ENCODE measurements at places on chromosomes 3 and 15.

- DNase-seq: no peak
These were observed 22.9 kb downstream of the ADAMTS17 start for GRCh38 chr15:100318880-100319279.

DNA sequence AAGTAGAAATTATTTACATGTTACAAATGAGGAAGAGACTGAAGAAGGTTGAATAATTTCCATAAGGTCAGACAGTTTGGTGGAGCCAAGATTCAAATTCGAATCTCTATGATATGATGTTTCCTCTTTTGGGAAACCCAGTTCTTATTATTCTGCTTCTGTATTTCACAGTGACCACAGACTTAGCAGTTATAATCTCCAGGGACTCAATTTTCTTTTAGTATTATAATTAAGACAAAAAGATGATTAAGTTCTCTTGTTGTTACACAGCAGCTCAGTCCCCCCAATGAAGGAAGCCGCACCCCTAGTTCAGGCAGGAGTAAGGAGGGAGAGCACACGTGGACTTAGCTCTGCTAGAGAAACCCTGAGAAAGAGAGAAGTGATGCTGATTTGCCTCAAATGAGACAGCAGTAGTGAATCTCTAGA is 130.6 kb downstream of the CCNL1 start:
- DNase-seq: no peak

DNA sequence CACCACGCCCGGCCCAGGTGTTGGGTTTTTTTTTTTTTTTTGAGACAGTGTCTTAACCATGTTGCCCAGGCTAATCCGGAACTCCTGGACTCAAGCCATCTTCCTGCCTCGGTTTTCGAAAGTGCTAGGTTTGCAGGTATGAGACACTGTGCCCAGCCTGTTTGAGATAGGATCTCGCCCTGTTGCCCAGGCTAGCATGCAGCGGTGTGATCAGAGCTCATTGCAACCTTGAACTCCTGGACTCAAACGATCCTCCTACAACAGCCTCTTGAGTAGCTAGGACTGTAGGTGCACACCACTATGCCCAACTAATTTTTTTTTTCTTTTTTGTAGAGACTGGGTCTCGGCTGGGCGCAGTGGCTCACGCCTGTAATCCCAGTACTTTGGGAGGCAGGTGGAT is 20.3 kb upstream of the ITPKA start:
- no peak for DNase-seq

DNA sequence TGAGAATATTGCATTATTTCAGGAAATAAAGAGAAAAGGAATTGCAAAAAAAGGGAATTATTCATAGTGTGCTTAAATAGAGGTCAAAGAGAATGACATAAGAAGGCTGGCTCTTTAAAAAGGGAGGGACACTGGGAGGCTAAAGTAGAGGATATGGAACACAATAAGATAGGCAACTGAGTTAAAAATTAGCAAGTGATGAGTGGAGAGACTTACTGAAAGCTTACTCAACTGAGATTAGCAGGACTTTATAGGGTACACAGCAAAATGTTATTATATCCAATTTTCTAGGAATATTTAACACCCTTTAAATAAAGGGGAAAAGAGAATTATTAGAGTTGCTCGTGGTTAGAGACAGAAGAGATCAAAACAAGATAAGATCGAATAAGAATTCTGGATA is 375.2 kb downstream of the LSAMP start:
- DNase-seq: no peak

GRCh38 chr3:29690686-29691353 is 409.9 kb downstream of the RBMS3 start:
- no peak for DNase-seq

GRCh38 chr15:44147636-44148035 is 47.4 kb downstream of the FRMD5 start:
- DNase-seq: no peak

DNA sequence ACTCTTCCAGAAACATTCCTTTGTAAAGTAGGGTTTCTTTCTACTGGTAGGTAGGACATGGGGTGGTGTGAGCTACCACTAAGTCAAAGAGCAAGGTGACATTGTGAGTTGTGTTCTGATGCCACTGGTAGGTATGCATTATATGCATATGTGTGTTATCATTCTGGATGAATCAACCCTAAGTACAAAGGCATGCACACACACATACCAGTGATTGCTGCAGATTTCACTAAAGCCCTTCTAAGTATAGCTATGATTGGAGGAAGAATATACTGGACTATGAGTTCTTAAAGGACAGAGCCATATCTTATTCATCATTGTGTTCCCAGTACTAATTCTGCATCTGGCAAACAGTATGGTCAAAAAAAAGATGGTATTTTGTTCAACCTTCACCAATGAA is 646.0 kb downstream of the AGBL1 start:
- DNase-seq: no peak

All from HFF-Myc (cell line).